Stimulated activated CD4-positive, alpha-beta T cell treated with anti-CD3 and anti-CD28 coated beads, TNF-alpha, amount 100 ng/mL, for 1 hour (primary cell): ENCODE measurements at places on chromosomes 5 and 9.

DNA sequence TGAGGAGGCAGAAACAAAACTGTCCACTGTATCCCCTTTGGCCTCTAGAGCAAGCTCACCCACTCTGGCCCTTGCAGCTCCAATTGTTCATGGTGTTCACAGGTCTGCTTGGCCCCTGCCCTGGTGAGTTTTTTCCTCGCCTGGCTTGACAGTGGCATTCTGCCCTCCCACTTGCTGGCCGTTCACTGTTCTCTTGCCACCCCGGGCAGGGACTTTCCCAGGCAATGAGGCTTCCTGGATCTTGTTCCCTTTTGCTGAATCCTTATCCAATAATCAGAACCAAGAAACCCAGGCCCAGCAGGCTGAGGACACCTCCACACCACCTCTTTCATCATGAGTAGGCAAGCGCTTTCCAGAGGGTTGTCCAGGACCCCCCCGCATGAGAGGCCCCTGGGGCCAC is 31.2 kb downstream of the ZNF618 start:
- DNase-seq: no peak

DNA sequence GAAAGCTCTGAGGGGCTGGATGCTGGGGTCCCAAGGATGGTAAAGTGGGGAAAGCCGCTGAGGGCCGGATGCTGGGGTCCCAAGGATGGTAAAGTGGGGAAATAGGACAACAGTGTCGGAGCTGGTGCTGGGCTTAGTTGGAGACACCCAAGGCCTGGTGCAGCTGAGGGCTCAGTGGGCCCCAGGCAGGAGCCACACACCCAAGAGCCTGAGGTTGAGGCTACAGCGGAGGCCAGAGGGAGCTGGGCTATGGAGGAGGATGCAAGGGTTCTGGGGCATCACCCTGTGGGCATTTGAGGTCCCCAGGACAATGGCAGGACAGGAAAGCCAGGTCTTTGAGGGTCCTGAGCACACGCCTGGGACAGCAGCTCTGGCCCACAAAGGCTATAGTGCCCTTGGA is 19.1 kb upstream of the SLC9A3 start:
- no peak for DNase-seq

- no peak for DNase-seq
These were observed 130.7 kb upstream of the SMIM23 start for GRCh38 chr5:171654881-171655280.

DNA sequence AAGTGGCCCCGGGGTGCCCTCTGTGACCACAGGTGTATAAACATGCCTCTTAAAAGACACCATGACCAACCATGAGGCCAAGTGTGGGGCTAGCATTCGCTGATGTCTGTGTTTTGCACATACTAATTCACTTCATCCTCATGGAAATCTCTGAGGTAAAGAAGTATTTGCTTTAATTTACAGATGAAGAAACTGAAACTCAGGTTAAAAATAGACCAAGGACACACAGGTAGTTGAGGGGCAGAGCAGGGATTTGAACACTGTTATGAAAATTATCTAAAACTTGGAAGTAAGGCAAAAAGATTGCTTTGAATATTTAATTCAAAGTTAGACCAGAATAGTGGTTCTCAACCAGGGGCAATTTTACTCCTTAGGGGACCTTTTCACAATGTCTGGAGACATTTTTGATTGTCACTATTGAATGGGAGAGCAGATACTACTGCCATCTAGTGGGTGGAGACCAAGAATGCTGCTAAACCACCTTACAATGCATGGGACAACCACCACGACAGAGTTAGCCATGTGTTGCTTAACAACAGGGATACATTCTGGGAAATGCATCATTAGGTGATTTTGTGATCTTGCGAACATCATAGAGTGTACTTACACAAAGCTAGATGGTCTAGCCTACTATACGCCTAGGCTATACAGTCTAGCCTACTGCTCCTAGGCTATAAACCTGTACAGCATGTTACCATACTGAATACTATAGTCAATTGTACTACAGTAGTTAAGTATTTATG is 8.0 kb upstream of the FXN start:
- DNase-seq: peak; percentile 8

DNA sequence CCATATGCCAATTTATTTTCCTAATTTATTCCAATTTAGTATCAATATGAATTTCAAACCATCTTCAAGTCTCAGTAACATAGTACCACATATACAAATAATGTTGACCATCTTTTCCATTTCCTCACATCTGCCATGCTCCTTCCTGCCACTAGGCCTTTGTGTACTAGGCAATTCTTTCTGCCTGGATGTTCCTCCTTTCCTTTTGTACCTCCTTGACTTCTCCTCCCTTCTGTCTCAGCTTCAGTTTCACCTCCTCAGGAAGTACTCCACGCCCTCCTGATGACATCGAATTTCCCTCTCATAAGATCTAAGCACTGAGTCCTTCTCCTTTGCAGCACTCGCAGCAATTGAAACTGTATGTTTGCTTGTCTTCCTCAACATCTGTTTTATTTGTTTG is 53.9 kb downstream of the MEF2C start:
- no peak for DNase-seq

DNA sequence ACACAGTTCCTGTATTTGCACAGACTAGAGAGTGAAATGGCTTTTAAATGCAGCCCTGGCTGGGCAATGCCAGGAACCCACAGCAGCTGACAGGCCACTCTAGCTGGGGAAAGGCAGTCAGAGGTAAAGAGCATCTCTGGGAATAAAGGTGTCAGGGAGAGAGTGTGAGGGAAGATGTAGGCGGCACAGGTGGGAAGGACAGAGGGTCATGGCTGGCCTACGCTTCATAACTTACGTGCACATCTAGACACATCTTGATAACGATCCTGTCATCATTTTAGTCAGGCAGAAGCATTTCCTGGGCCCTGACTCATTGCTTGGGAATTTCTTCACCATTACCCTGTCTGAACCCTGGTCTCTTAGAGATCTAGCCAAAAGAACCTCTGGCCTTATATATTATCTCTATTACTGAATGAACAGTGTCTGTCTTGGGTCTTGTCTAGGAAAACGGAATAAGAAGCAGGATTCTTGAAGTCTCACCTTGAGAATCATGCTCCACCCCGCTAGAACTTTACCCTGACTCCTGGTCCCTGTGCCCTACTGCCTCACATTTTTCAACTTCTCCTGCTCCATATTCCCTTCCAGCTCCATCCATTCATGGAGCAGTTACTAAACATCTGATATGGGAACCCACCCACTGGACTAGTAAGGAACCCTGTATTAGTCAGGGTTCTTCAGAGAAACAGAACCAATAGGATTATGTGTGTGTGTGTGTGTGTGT is 106.4 kb upstream of the ELL2 start:
- no peak for DNase-seq

DNA sequence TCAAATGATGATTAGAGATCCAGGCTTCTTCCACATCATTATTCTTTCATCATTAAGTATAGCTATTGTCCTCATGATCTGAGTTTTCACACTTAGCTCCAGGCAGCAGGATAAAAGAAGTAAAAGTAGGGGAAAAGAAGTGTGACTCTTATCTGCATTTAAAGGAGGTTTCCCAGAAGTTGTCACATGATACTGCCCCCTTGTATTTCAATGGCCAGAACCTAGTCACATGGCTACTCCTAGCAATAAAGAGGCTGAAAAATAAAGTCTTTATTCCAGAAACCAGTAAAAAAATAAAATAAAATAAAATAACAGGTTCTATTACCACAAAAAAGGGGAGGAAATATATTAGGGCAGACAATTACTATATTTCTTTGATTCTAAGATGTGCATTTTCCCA is 5.3 kb upstream of the NDUFS4 start:
- DNase-seq: no peak
